ENCODE measurements at places on chromosomes 1 and 21.

DNA sequence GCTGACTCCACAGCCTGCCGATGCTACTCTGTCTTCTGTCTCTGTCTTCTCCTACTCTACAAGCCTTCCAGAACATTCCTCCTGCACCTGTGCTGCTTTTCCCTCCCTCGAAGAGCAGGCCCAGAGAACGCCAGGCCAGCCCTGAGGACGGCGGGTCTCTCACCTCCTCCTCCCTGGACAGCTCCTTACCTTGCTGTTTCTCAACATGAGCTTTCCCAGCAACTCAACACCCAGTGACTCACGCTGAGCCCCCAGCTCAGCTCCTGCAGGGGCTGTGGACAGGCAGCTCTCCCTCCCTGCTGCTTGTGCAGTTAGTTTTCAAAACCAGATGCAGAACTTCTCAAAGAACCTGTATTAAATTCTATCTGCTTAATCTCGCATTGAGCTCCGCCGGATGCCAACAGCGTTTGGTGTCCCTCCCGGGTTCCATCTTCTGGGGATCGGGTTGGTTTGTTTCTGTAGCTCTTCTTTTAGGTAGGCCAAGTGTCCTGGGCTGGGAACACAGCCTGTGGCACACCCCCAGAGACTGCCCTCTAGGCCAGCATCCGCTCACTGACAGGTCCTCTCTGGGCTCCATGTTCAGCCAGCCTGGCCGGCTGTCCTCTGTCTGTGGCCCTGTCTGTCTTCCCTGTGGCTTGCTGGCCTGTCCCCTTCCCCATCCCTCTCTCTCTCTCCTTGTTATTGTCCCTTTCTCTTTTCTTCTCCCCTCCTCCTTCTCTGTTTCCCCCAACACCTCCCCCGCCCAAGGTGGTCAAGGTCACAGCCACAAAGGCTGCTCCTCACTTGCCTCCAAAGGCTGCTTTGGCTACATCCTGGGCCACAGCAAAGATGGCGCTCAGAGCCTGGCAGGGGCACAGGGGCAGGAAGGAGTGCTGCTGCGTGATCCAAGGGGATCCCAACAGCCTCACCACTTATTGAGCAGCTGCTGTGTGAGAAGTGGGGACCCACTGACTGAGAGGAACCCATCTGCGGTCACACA lies 391.0 kb downstream of the MATN1 start:
- DNase-seq, result no peak

DNA sequence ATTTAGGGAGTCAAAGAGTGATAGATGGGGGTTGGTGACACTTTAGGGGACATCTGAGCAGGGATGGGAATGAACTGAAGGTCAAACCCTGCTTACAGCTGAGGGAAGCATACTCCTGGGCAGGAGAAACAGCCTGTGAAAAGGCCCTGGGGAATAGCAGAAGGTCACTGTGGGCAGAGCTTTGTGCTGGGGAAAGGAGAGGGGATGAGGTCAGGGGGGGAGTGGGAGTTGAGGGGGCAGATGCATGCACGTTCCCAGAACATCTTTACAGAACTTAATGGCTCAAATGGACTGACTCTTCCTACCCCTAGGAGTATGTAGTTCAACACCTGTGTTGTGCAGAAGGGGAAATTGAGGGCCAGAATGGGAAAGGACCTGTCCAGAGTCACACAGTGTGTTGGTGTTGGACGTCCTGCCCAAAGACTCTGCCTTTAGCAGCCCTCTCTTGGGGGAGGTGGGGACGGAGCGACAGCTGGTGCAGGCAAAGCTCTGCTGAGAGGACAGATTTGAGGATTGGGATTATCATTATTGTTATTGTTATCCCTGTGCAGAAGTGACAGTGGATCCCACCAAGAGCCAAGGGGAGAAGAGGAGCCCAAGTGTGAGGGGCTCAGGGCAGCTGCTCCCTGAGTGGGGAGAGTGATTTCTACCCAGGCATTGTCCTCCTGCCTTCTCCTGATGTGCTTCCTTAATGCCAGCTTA lies 116.5 kb downstream of the PTPRU start:
- DNase-seq, result no peak

GRCh38 chr1:176949033-176949662 lies 215.4 kb downstream of the ASTN1 start:
- DNase-seq, result no peak

GRCh38 chr1:230957580-230957989 lies 21.1 kb downstream of the TTC13 start:
- no peak for DNase-seq

DNA sequence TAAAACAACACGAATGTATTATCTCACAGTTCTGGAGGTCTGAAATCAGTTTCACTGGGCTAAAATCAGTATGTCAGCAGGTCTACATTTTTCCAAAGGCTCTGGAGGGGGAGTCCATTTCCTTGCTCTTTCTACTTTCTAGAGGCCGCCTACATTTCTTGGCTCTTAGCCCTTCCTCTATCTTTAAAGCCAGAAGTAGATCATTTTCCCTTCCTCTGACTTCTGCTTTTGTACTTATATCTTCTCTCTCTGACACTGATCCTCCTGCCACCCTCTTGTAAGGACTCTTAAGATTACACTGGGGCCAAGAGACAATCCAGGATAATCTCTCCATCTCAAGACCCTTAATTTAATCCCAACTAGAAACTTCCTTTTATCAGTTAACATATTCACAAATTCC lies 41.4 kb downstream of the MSH4 start:
- DNase-seq, result no peak

- no peak for DNase-seq
These were observed 202.6 kb downstream of the SLC45A1 start for GRCh38 chr1:8520483-8520966.

- no peak for DNase-seq
These were observed 83.7 kb downstream of the TNFSF18 start for GRCh38 chr1:172966844-172967540.

DNA sequence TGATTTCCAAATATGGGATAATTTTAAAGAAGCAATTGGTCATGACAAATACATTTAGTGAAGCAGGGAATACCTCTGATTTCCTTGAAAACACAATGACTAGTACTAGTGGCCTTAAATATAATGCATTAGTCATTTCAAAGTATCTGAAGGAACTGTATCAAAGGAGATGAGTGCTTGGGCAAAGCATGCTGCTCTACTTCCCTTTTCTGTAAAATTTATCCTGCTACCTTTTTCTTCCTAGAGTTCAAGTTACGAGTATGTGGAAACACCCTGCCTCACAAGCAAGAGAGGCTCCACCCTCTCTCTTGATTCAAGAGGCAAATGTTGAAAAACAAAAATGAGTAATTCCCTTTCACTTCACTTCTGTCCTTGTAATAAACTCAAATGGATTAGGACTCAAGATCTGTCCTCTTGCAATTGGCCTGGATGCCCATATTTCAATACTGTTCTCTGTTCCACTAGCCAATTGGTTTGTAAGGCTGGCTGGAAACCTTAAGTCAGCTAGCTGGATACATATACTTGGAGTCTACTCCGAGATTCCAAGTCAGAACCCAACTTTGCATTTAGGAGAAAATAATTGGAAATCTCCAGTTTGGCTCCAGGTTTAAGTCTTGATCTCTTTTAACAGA lies 92.5 kb downstream of the CDC42BPA start:
- no peak for DNase-seq

DNA sequence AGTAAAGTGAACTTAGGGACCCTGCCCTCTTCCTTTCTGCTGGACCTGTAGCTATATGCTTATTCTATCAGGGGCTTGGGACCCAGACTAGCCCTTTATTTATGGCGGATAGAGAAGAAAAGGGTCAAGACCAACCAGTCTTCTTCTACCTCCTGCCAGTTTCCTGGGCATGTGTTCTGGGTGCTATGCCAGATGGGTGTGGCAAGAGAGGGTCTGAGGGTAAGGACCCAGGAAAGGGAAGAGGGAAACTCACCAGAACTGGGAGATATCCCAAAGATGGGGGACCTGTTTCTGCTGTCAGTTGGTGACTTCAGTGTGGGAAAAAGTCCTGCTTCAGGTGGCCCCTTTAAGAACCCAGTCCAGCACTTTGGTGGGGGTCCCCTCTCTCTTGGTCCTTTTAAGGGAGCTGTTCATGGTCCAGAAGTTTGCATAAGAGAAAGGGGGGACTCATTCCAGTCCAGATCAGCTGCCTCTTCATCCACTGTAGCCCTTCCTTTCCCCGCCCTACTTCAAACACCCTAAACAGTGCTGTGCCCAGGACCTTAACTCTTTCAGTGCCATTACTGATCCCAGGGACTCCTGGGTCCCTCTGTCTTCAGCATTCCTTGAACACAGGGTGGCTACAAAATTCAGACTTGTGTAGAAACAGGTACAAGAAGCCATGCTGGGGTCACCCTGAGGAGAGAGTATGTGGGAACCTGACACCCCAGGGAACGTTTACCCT lies 18.4 kb downstream of the SSR2 start:
- no peak for DNase-seq

GRCh38 chr1:169821500-169821899 lies 26.8 kb upstream of the METTL18 start:
- no peak for DNase-seq

GRCh38 chr1:67745875-67746698 lies 61.1 kb downstream of the GADD45A start:
- DNase-seq, result no peak

GRCh38 chr1:12548973-12549459 lies 69.0 kb downstream of the DHRS3 start:
- DNase-seq, result no peak

DNA sequence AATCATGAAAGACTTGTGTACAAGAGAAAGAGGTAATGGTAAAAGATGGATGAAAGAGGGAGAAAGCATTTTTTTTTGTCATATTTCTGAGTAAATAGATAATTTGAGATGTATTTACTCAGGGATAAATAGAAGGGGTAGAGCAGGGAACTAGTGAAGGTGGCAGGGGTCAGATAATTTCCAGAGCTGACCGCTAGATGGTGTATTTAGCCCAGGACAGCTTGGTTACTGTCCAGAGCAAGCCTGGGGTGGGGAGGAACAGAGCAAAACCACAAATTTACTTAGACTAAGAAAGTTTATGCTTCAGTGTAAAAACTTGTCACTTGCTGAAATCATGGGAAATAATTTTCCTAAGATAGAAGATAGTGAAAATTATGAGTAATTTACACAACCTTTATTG lies 91.5 kb downstream of the XCL2 start:
- no peak for DNase-seq
